PC-9 (cell line): ENCODE measurements at places on chromosomes 5 and 9. TPM values are rescaled to one million over a fixed set of nuclear protein-coding genes. Genes with fewer than 3 reads are reported as not detected.
A peak's percentile ranks its signal among the peaks of the same experiment; 100 is the strongest.

DNA sequence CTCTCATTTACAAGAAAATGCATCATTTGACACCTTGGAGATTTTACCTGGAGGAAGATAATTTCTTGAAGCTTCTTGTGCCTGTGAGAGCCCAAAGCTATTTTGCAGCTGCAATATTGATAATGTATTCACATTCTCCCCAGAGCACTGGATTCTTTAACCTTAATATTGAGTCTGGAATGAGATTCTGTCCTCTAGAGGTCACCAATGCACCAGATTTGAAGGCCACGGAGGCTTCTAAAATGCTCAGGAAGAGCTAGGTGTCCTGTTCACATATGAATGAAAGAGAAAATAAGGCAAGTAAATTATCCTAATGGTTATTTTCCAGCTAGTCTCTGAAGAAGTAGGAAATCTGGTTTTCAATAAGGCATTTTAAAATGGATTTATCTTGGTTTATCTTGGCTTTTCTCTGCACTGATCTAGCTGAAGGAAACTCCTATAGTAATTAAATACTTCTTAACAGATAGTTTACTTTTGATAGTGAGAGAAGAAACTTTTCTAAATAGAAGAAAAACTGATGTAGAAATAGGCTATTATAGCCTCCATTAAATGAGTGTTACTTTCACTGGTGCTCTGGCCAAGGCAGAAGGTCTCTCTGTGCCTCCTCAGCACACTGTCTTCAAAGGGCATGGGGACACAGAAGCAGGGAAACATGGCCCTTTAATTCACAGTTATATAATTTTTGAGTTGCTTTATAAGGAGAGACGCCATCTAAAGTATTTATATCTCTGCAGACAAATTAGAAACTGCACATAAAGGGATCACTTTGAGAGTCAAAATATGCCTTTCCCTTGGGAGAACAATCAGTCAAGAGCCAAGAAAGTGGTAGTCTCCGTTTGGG, 297.0 kb upstream of the ACTBL2 start:
- DNase-seq: peak; percentile 59

The GDF9 gene
- 0.73 and 1.4 TPM in 2 replicates for total RNA-seq

DNA sequence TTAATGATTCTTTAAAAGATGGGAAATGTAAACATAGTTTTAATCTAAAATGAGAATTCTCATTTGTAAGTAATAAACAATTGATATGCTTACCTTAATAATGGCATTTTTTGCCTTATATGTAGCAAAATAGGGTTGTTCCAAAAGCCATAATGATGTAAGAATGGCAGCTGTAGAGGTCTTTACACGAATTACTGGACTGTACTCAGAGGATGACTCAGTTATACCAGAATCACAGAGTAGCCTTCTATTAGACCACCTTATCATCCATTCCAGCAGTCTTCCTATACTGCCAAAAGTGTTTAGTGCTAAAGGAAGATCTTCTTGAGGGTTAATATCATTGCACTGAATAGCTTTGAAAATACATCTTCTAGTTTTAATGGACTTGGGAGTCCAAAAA, 66.5 kb downstream of the CPLANE1 start:
- DNase-seq: no peak

The SPATA31E1 gene
- not detected in 2 replicates for total RNA-seq

The ARL14EPL gene
- 0.37 TPM in 1 of 2 replicates, not detected in the other for total RNA-seq
